ENCODE measurements at places on chromosomes 6 and 20.

GRCh38 chr20:21684671-21685070, 20.8 kb upstream of the PAX1 start:
- DNase-seq: no peak

GRCh38 chr20:48728042-48728825, 99.6 kb downstream of the PREX1 start:
- DNase-seq: no peak

DNA sequence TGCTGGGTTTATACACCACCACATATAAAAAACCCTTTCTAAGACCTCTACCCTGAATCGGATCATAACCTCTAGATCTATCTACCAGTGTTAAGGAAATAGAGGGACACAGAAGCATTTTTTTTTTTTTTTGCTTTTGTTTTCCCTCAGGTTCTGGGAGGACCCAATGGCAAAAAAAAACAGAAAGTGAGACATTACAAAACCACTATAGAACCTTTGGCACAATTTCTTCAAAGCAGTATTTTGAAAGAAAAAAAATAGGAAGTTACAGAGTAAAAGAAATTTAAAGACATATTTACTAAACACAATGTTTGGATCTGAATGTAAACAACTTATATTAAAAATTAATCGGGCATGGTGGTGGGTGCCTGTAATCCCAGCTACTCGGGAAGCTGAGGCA, 1258.7 kb upstream of the GJE1 start:
- DNase-seq: no peak

DNA sequence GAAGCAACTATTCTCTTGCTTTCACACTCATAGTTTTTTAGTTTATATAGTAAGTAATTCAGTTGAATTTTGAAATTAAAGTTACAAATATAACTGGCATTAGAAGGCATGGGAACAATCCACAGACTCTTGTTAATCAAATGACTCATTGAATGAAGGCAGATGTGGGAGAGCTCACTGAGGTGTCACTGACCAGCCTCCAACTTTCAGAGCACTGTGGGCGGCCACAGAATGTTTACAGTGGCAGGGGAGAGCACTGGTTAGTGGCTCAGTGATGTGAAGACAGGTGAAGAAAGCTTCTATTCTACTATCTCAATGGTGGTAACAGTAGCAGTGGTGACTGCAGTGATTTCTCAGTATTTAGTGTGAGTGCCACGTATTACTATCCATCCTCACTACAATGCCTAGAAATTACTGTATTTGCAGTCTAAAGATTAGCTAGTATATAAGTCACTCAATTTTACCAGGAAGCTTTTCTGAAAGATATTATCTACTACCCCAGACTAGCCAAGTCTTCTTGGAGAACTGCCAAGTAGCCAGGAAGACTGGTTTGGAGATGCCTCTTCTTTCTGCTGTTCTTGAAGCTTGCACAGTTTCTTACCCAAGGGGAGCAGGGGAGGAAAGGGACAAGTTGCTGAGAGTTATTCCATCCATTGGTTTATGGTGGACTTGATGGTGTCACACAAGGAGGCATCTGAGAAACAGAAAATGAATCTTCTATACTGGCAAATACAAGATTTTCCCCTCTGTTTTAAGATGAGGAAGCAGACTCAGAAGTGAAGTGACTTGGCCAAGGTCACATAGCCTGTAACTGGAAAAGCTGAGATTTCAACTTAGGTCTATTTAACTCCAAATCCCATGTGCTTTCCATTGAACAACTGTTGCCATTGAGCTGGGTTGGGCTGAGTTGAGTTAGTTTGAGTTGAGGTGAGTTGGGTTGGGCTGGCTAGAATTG, 231.2 kb downstream of the ANKRD60 start:
- DNase-seq: no peak

GRCh38 chr6:105136431-105137350, 43.1 kb downstream of the POPDC3 start:
- DNase-seq: no peak

DNA sequence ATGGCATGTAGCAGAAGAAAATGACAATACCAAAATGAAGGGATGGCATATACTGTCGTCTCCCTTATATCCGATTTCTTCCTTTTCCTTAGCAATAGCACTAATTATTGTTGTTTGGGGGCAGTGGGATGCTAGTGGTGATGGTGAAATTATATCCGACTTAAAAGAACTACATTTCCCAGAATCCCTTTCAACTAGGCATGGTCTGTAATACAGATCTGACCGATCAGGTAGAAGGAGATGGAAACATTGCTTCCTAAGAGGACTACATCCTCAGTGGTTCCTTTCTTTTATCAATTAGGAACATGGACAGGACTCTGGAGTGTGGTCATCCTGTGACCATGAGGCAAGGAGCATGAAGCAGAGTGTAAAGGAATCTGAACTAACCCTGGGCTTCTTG, 532.6 kb downstream of the CBLN4 start:
- no peak for DNase-seq

- no peak for DNase-seq
Measured at GRCh38 chr20:16703570-16703969, 26.3 kb upstream of the SNRPB2 start.

DNA sequence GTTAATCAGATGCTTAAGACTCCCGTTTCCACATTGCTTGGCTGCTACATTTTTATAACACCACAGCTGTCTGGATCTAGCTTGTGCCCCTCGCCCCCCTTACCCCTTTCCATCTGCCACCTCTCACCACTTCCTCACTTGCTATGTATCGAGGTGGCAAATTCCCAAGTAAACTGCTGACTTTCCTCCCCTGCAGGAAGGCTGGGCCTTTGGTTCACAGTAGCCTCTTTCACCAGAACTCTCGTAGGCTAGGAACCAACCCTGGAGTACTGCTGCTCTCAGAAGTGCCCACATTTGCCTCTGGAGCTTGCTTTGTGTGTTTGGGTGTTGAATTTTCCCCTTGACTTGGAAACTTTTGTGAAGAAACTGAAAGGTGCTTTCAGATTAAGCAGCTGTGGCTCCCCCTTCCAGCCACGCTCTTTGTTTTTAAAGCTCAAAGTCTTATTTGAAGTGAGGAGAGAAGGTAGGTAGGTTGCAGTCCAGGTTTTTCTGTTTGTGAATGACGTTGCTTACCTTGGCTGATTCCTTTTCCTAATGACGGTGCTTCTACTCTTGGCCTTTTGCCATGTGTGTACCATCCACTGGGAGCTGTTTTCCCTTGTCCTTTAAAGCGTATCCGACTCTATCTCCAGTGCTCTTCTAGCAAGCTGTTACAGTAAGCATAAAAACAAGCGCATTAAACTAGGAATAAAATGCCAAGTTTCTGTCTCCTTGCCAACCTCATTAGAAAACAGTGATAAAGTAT, 90.4 kb downstream of the CARMIL1 start:
- no peak for DNase-seq

- DNase-seq: no peak
Measured at GRCh38 chr20:48236000-48236970, 451.0 kb upstream of the SULF2 start.

- no peak for DNase-seq
Measured at GRCh38 chr6:1627827-1628560, 18.3 kb downstream of the FOXC1 start.

DNA sequence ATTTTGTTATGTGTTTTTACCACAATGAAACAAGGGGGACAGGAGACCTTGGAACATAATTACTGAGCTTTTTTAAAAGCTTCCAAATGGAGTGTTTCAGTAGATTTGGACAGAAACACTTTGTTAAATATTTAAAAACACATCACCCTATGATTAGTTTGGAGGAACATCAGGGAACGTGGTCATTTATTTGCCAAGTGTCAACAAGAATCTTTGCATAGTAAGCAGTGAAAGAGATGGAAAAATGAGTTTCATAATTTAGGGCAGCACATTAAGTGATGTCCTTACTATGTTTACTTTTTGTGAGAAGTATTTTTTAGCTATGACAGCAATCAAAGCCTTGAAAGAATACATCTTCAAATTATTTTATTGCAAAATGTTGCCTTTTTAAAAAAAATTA, 82.6 kb downstream of the PROKR2 start:
- no peak for DNase-seq

DNA sequence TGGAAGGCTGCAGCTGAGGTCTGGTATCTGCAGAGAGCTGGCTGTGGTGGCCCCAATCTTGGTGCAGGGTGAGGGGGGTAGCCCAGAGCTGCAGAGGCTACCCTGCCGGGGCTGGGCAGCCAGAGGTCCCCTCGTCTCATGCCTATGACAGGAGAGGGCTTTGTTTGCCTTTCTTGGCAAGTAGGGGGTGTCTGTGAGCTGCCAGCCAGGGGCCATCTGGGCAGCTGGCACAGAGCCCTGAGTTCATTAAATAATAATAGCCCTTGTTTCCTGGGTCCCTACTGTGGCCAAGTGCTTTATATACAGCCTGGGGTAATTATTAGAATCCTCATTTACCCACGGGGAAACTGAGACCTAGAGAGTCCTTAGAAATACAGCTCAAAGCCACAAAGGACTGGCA, 66.6 kb downstream of the EZR start:
- peak; percentile 65 for DNase-seq

DNA sequence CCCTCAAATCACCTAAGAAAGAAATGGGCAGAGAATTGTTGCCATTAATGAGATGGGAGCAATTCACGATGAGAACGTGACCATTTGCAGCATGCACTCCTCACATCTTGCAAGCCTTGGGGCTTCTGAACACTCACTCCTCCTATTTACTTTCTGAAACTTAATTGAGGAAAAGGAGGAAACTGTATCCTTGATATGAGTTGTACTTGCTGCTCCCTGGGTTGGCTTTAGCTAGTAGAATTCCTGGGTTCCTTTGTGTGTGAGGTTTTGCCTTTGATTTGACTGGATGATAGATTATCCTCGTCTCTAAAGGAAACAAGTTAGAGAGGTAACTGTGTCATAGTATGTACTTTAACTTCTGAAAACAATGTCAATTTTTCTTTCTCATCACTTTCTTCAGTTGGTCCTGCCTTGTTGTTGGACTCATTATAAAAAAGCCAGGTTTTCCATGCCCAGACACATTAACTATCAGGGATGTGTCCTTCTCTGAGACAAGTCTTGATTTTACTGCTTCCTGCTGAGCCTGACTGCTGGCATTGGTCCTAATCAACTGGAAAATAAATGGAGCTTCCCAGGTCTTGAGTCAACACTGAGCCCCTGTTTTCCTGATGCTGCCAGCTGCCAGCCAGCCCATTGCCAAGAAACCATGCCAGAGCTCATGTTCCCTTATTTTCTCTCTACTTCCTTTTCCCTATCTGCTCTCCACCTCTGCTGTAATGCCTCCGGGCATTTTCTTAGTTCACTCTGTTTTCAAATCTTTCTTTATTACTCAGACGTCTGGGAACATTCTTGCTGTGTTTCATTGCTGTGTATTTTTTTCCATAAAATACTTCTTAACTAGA, 6.0 kb upstream of the MRAP2 start:
- DNase-seq: peak; percentile 32

DNA sequence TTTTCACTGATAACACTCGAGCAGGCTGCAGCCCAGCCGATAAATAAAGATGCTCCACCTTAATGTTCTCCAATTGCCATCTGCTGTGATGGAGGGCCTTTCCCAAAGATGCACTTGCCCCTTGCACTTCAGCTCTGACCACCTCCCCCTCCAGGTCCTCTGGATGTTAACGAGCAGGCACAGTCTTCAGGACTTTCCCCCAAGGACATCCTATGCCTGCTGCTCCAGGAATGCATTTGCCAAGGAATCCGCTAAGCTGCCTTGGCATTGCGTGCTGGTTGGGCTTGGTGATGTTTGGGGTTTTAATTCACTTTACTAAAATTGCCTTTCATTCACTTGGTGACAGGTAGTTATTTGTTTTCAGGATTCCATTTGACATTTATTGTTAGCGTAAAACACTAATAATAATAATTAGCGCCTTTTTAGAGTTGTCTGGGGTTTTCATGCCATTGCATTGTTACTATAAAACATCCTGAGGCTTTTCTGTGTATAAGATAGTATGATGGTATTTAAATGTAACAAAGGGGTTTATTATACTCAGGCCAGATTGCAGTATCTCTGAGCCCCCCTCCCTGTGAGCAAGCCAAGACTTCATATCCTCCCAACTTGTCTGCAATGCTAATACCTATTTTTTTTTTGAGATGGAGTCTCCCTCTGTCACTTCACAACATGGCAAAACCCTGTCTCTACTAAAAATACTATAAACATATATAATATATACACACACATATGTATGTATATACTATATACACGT, 66.7 kb upstream of the TSHZ2 start:
- DNase-seq: no peak

DNA sequence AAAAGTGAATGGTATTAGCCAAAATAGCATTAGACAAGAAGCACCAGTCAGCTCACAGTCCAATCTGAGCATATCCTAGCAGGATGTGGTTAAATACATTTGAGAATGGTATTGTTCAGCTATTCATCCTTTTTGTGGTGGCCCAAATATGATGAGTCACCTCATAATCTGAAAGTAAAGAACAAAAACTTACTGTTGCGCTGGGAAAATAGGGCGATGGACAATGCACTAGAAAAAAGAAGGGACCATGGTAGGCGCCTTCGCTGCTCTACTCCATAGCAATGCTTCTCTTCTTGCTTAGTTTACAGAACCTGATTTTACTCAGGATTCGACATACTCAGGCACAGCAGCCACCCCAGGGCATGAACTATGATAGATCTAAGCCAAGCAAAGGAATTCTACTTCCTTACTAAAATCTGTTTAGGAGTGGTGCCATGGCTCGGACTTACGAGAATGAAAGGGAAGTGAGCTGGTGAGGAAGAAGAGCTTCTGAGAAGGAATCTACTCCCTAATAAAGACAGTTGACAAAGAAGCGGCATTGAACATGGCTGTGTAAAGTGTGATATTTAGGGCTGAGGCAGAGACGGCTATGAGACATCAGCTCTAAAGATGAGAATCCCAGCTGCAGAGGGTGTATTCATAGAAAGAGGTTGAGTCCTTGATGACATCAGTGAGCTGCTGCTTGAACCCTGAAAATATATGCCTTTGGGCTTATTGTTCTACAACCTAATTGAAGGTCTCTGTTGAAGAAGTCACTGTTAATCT, 16.6 kb upstream of the FBXO9 start:
- DNase-seq: no peak

DNA sequence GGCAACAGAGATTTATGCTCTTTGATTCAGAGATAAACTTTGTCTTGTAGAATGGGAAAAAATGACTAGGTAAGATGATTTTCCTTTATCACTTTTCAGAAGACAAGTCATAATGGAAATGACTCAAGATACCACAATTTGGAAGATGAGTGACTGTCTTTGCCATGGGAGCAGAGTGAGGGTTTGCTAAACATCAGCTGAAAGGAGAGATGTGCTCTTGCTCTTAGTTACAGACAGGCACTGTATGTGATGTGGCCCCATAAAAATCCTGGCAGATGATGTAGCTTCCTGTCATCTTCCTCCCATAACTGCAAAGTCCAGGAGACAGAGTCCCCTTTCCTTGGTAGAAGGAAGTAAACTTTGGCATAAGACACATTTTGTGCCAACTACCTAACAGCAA, 47.6 kb downstream of the BACH2 start:
- DNase-seq: no peak

- no peak for DNase-seq
Measured at GRCh38 chr20:51480507-51481270, 61.8 kb downstream of the NFATC2 start.

GRCh38 chr20:50194422-50194830, 3.8 kb downstream of the CEBPB start:
- no peak for DNase-seq

GRCh38 chr6:106141441-106142237, 55.5 kb downstream of the PRDM1 start:
- no peak for DNase-seq
